Stimulated activated CD4-positive, alpha-beta T cell treated with anti-CD3 and anti-CD28 coated beads, TNF-alpha, amount 100 ng/mL, for 1 hour (primary cell): ENCODE measurements at places on chromosomes 4 and X.

DNA sequence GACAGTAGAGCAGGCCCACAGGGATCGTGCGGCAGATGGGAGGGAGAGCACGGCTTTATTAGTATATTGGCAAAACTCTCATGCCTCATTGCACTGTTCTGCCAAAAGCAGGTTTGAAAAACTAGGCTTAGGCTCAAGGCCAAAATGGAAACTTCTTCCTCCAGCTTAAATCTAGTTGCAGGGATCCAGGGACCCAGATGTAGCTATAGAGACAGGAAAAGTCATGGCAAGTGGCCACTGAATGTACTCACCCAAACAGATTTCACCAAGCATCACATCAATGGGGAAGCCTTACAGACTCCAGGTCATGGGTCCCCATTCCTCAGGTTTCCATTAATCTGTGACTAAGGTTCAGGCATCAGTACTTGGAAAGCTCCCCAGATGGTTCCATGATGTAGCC, 149.2 kb downstream of the STK32B start:
- no peak for DNase-seq

GRCh38 chr4:165583341-165583740, 204.5 kb downstream of the CPE start:
- DNase-seq, result no peak

DNA sequence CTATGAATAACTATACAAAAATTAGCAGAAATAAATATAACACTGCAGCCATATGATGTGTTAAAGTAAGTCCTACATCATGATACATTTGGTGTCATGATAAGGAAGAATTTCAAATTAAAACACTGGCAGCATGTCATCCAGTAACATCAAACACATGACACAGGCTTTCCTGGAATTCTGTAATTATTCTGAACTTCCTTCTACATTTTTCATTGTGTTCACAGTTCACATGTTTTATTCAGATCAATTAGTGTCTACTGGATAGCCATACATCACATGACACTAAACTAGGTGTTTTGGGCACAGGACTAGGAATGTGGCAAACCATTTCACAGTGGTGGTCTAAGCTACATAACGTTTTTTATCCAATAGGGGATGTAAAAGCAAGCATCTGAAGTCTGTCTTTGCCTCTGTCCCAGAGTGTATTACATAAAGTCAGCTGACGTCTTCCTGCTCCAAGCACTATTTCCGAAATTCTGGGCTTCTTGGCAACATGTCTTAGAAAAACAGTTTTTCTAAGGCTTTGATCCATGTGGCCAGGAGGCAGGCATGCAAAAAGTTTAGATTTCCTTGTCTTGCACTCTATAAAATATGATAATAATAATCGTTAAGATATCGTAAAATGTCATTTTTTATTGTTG, 707.9 kb downstream of the CENPC start:
- DNase-seq, result no peak

DNA sequence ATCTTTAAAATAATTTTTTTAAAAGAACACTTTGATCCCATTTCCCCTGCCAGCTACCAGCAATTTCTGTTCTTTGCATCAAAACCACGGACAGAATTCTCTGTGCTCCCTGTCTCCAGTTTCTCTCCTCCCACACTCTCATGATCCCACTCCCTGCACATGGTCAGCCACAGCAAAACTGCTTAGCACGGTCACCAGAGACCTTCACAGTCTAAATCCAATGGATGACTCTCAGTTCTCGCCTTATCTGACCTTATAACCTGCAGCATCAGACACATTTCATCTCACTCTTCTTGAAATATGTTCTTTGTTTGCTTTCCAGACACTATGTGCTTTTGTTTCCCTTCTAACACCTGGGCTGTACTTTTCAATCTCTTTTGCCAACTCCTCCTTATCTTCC, 131.5 kb downstream of the NR3C2 start:
- no peak for DNase-seq

DNA sequence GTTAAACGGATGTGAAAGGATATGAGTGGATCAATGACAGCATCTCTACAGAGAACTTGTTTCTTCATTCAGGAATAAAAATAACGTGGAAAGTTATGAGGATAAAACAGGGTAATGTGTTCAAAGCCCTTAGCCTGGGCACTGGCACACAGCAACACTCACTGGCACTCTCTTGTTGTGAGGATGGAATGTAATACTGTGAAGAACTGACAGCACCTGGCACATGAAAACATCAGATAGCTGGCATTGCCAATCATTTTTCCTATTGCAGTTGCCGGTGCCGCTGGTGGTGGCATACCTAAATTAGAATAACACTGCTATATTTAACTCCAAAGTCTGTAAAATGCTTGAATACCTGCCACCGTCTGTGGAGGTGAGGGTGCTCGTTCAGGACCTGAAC, 1061.2 kb downstream of the DMD start:
- DNase-seq, result no peak

DNA sequence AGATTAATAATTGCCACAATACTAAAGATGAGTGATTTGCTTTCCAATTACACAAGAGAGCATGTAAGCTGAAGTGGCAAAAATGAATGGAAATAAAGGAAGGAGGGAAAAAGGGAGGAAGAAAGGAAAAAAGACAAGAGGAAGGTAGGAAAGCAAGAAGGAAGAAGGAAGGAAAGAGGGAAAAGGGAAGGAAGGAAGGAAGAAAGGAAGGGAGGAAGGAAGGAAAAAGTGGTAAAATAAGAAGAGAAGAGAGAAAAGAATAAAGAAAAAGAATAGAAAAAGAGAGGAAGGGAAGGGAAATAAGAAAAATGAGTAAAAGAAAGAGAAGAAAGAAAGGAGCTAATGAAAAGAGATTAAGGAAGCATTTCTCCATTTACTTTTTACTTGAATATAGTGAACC, 4.6 kb downstream of the NDST4 start:
- no peak for DNase-seq

DNA sequence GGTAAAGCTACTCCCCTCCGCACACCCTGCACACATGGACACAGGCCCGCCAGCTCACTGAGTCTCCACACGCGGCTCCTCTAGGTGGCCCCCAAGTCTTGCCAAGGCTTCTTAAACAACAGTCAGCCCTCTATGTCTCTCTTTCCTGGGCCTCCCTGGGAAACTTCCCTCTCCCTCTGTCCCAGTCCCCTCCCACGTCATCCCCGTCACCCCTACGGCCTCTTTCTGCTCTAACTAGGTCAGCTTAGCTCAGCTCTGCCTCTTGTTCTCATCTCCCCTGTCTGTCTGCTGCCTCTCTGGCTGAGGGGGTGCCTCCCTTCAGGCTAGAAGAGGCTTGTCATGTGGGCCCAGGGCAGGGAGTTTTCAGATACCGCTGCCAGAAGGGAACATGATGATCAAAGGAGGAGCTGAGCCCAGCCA, 38.8 kb downstream of the SEPTIN6 start:
- no peak for DNase-seq

DNA sequence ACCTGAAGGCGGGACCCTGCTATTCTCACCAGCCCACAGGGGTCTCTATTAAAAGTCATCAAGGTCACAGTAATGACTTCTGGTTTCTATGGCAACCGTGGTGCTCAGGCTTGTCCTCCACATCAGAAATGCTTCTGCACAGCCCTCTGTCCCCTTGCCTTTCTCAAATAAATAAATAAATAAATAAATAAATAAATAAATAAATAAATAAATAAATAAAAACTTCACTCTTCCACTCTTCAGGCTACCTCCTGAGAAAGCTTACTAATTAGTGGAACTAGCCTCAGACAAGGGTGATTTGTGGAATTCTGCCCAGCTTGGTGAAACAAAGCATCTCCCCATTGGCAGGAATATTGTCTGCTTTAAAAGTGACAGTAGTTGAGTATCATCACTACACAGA, 5.5 kb upstream of the RAB40A start:
- DNase-seq, result no peak

DNA sequence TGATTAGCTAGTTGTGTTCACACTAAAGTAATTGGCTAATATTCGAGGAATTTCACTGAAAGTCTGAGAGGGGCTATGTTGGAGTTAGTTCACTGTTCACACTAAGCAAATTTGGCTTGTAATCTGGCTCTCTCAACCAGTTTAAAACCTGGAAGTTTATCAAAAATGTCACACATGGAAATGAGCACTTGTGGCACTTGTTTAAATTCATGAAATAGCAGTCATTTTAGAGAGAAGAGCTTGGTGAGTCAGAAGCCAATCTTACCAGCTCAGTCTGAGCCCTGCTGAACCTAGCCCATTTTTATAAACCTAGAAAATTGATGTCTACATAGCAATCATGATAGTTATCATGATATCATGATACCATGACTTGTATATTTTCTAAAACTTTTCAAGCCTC, 90.7 kb upstream of the JADE1 start:
- no peak for DNase-seq

DNA sequence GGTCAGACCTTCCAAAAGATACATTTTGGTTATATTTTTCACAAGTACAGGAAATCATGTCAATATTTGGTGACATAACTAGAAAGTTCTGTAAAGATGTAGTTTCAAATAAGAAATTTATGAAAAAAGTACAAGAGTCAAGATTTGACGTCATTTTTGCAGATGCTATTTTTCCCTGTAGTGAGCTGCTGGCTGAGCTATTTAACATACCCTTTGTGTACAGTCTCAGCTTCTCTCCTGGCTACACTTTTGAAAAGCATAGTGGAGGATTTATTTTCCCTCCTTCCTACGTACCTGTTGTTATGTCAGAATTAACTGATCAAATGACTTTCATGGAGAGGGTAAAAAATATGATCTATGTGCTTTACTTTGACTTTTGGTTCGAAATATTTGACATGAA, 536 bp downstream of the UGT2B7 start:
- no peak for DNase-seq

DNA sequence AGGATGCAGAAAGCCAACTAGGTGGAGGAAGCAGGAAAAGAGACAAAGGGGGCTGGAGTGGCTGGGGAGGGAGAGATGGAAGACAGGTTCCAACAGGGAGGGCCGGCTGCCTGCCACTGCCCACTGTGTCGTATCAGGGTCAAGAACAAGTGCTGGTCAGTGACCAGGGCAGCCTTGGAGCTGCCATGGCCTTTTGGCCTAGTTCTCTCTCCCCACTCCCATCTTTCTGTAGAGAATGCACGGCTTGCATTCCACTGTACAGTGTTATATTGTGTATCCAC, 11.9 kb downstream of the L1CAM start:
- DNase-seq, result no peak

- DNase-seq, result no peak
Observed at GRCh38 chr4:74456056-74456744, 11.3 kb downstream of the AREG start.

- DNase-seq, result no peak
Observed at GRCh38 chr4:122882857-122883735, 39.3 kb downstream of the NUDT6 start.

DNA sequence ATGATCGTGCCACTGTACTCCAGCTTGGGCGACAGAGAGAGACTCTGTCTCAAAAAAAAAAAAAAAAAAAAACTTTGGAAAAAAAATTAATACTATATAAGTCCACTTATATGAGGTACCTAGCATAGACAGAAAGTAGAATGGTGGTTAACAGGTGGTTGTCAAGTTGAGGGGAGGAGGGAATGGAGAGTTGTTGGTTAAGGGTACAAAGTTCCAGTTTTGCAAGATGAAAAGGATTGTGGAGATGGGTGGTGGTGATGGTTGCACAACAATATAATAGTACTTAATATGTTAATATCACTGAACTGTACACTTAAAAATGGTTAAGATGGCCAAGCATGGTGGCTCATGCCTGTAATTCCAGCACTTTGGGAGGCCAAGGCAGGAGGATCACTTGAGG, 4.1 kb upstream of the IL9R start:
- no peak for DNase-seq

DNA sequence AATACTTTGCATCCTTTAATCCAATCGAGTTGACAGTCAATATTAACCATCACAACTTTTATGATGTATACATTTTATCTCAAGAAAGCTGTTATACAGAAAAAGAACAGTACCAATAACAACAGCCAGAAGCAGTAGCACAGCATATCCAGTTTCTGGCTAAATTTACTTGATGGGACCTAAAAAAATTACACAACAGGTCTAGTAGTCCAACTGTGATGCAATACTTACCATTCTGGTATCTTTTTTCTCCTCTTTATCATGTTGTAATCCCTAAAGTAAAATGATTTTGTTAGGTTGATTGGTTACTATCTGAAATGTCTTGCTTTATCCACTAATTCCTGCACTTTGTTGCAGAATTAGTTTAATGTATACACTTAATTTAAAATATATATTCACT, 1150.6 kb downstream of the FAT4 start:
- DNase-seq, result no peak

GRCh38 chrX:119482481-119483480, 14.5 kb downstream of the SLC25A5 start:
- DNase-seq, result no peak

- no peak for DNase-seq
Observed at GRCh38 chr4:139593091-139593564, 37.1 kb upstream of the SETD7 start.

DNA sequence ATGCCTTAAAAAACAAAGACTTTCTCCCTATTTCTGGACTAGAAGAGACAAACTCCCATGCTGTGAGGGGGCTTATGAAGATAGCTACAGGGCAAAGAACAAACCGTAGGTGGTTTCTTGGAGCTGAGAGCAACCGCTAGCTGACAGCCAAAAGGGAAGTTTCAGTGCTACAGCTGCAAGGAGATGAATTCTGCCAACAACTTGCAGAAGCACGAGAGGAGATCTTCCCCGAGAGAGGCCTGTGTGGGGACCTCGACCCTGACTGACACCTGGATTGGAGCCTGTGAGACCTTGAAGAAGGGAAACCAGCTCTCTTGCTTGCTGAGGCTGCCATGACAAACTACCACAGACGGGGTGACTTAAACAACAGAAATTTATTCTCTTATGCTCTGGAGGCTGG, 183.8 kb upstream of the VCX3A start:
- DNase-seq, result no peak

DNA sequence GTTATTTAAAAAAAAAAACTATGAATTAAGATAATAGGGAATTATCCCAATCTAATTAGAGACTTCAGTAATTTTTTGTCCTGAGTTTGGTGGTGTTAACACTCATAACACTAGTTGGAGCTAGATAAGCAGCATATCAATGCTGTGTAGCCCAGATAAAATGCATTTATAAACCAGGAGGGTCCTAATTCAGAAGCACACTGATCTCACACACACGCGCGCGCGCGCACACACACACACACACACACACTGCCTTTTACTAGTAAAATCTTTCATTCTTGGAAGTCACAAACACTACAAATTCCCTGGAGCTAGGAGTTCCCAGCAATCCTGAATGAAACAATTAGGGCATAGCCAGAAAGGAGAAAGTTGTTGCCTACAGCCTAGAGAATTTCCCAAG, 3.2 kb downstream of the UNC5C start:
- no peak for DNase-seq

DNA sequence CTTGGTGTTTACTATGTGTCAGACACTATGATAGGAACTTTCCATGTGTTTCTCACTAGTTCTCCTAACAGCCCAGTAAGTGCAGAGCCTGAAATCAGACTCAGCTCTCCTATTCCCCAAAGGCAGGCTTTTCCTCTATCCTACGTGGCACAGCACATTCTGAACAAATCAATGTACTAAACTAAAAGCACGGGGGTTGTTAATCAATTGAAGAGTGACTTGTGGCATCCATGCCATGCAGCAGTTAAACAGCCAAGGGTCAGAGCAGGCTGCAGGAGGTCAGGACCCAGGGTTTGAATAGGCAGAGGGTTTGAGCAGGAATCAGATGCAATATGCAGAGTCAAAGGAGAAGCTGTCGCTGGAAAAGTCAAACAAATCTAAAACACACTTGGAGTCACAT, 289.7 kb upstream of the LDB2 start:
- DNase-seq, result no peak

GRCh38 chrX:97446298-97446882, 562.7 kb downstream of the RPA4 start:
- DNase-seq, result no peak

- DNase-seq, result no peak
Observed at GRCh38 chr4:59643682-59644081, 1556.4 kb upstream of the ADGRL3 start.
